ENCODE measurements at places on chromosomes 5 and 9.

- DNase-seq, result no peak
Observed at GRCh38 chr5:82425591-82425990, 147.4 kb upstream of the RPS23 start.

DNA sequence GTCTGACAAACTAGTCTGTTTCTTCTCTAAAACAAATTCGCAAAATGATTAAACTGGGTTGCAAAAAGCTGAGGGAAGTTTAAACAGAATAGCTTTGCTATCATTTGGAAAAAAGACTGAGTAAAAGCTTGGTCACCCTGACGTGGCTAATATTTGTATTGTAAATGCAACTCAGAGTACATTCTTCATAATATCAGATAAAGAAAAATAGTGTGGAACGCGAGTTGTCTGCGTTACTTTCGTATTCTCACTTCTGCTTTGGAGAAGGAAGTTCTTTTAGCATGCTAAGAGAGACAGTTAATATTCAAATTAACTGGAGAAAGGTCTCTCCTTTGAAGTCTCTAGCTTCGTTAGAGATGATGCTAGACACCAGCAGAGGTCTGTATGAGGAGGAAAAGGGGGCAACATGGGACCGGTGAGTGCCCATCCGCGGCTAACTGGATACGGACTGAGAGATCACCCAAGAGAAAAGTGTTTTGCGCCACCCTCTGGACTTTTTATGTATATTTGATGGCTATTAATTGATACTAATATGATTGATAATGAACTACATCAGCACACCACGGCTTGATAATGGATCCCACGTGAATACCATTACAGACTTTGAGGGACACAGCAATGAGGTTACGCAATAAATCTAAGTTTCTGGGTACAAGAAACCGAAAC lies 2.9 kb upstream of the CNTRL start:
- peak; percentile 66 for DNase-seq

GRCh38 chr5:50666261-50667022 lies at the start of gene PARP8:
PARP8 (plus strand) TSS chr5:50666637; CDS start chr5:50667096, 459 bp downstream.
- peak; percentile 62 for DNase-seq

DNA sequence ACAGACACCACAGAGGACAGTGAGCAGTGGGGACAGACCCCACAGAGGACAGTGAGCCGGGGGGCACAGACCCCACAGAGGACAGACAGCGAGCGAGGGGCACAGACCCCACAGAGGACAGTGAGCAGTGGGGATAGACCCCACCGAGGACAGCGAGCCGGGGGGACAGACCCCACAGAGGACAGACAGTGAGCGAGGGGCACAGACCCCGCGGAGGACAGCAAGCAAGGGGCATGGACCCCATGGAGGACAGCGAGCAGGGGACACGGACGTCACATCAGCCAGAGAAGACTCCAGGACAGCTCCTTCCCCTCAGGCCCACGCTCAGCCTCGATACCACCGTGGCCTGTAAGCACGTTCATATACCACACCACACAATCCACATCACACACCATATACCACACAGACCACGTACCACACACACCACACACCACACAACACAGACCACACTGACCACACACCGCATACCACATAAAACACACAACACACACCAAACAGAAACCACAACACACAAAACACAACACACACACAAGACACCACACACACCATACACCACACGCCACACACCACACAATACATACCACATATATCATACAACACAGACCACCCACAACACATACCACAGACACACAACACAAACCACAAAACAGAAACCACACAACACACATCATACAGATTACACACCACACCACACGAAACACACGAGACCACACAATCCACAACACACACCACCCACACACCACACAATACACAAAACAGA lies 5.2 kb upstream of the ZDHHC11 start:
- DNase-seq, result no peak

DNA sequence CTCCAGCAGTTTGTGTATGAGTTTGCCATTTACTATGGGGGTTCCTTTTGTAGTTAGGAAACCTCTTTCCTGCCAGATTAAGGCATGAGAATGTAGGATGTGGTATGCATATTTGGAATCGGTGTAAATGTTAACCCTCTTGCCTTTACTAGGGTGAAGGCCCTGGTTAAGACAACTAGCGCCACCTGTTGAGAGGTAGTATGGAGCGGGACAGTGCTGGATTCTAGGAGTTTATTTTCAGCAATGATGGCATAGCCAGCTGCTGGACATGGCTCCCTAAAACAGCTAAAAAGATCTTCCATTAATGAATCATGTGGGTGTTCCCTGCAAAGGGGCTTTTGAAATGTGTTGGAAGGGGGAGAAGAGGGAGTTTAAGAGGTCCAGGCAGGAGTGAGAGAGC lies 30.7 kb upstream of the GPX3 start:
- DNase-seq, result peak; percentile 36

DNA sequence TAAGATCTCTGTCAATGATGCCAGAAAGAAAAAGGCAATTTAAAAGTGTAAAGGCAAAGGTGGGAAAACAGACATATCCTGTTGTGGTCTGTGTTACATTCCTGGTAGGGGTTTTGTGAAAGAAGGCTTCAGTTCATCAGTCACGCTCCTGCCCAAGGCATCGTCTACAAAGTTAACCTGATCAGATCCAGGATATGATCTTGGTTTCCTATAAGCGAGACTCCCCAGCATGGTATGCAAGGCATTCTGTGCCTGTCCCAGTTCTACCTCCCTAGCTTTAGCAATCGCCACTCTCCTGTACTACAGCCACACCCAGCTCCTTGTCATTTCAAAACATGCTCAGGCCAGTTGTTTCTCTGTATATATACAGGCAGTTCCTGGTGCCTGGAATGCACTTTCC lies 58.0 kb upstream of the PTPN3 start:
- DNase-seq, result no peak

- no peak for DNase-seq
Observed at GRCh38 chr5:159257629-159258283, 5.3 kb upstream of the UBLCP1 start.

GRCh38 chr9:115367321-115367720 lies 249.4 kb upstream of the TNC start:
- no peak for DNase-seq

DNA sequence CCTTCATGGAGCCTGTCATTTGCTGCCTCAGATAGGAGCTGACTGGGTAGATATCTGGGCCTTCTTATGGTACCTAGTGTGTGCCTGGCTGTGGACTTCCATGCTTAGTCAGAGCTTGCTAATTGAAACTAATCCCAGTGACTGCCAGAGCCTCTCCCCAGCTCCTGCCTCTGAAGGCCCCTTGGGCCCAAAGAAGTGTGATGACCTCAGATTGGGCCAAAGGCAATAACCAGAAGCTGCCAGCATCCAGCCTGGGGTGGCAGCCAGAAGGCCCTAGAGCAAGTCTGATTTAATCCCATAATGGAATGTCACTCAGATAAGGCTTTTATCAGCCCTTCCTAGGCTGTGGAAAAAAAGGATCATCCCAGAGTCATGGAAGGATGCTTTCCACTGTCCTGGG lies 17.1 kb upstream of the CDC23 start:
- DNase-seq, result no peak

- no peak for DNase-seq
Observed at GRCh38 chr9:135810806-135811575, 96.4 kb downstream of the CAMSAP1 start.

DNA sequence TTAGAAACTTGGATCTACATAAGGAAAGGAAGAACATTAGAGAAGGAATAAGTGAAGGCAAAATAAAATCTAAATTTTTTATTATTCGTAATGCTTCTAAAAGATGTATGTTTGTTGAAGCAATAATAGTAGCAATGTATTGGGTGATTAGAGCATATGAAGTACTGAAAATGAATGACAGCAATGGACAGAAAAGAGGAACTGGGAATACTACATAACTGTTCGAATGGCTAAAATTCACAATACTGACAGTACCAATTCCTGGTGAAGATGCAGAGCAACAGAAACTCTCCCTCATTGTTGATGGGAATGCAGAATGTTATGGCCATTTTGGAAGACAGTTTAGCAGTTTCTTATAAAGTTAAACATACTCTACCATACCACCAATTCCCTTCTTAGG lies 177.3 kb upstream of the SPEF2 start:
- DNase-seq, result no peak

DNA sequence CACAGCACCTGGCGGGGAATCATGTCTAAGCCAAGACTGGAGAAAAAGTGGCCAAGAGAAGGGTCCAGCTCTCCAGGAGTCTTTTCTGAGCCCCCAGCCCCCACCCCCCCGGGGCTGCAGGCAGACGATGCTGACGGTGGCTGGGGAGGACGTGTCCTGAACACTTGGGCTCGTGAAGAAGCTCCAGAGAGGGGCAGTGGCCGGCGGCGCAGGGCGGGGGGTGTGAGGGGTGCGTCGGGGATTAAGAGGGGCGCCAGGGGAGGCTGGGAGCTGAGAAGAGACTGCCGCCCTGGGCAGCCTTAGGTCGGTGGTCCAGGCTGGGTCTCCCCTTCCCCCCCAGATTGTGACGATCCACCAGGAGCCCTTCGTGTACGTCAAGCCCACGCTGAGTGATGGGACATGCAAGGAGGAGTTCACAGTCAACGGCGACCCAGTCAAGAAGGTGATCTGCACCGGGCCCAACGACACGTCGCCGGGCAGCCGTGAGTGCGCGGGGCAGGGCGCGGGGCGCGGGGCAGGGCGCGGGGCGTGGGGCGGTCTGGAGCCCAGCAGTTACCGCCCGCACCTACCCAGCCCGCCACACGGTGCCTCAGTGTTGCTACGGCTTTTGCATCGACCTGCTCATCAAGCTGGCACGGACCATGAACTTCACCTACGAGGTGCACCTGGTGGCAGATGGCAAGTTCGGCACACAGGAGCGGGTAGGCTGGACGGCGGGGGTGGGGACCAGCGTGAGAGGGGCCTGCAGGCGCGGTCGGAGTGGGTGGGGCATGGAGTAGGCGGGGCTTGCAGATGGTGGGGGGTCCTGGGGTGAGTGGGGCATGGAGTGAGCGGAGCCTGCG lies 8.9 kb downstream of the LRRC26 start:
- DNase-seq, result no peak

GRCh38 chr9:104747245-104747564 lies 278 bp upstream of the NIPSNAP3A start:
- DNase-seq, result no peak

GRCh38 chr5:81290146-81290545 lies 11.2 kb upstream of the ZCCHC9 start:
- DNase-seq, result no peak

GRCh38 chr5:22306011-22306410 lies 547.1 kb downstream of the CDH12 start:
- DNase-seq, result no peak

- no peak for DNase-seq
Observed at GRCh38 chr9:17905781-17906175, 326.9 kb downstream of the SH3GL2 start.

GRCh38 chr5:68245319-68245718 lies 29.8 kb downstream of the PIK3R1 start:
- no peak for DNase-seq

- DNase-seq, result peak; percentile 43
Observed at GRCh38 chr5:85069659-85070640, 685.3 kb upstream of the EDIL3 start.

DNA sequence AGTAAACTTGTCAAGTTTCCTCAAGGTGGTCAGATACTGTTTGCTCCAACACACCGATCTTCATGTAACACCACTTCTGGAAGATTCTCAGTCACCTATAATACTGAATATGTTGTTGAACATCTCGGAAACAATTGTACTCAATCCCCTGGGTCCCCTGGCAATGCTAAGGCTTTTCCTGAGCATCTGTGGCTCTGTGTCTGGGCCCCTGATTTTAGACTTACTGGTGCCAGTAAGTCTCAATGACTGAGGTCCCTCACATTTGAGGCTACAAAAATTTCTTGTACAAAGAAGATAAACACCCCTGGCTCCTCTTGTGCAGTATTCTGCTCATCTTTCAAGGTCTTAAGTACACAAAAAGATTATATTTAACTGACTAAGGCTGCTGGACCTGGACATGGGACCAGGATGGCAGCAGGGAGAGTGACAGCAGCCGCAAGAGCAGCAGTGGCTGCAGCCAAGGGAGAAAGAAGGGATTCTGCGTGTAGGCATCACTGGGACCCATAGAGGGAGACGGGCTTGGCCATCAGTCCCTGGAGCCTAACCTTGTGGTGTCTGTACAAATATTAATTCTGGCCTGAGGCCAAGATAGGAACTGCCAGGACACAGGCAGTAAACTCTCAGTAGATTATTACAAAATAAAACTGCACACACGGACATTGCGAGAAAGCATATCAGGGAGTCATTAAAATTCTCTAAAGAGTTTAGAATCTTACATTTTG lies 49.0 kb upstream of the TNPO1 start:
- DNase-seq, result peak; percentile 3

- DNase-seq, result no peak
Observed at GRCh38 chr5:81145329-81145935, 87.7 kb upstream of the CKMT2 start.

GRCh38 chr9:125284855-125285254 lies 23.2 kb downstream of the GAPVD1 start:
- no peak for DNase-seq

DNA sequence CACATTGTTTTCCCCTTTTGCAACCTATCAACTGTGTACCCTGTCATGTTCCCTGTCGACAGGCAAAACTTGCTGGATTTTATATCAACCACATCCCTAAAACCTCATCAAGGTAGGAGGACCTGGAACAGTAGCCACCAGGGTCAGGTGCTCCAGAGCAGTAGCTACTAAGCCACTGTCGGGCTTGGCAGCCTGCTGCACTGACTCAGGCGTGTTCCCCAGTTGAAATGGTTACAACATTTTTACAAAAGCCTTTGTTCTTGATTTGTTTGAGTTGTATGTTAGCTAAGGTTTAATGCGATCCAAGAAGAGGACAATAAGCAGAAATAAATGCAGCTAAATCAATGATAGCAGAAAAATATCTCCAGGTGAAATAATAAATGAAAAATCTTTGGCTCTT lies 407.4 kb upstream of the TLE4 start:
- no peak for DNase-seq

DNA sequence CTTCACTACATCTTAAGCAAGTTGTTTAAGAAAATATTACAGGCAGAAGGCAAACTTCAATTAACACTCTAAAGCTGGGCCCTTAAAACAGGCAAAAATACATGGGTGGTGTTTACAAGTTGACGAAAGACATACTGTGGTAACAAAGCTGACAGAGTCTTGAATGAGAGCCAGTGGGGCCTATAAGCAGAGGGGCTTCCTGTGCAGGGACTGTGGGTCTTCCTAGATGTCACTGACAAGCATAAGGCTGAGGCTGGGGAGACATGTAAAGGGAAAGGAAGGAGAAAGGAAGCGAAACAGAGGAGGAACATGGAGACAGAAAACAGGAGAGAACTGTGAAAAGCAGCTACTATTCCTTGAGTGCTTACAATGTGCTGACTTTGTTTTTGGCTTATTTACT lies 308.0 kb upstream of the RPS23 start:
- DNase-seq, result no peak

All from A673 (cell line).